Activated effector memory CD4-positive, alpha-beta T cell treated with Interleukin-2 at 50 U/mL for 16 hours (primary cell): ENCODE measurements at places on chromosomes 4 and X.

GRCh38 chrX:69546417-69546816 lies 42.3 kb downstream of the NALF2 start:
- no peak for DNase-seq

DNA sequence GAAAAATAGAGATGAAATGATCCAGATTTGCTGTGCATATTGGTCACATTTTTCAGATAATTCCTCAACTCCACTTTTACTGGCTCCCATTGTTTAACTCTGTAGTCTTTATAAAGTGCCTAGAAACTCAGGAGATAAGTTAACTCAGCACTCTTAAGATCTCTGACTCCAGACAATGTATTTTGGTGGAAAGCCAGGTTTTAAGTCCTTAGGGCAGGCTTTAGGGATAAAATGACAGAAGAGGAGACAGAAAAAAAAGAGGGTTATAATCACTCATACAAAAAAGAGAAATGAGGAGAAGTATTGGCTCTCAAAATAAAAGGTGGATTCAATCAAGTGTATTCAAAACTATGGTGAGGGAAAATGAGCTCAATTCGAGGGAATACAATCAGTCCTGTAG lies 674.8 kb upstream of the INTU start:
- DNase-seq, result no peak

DNA sequence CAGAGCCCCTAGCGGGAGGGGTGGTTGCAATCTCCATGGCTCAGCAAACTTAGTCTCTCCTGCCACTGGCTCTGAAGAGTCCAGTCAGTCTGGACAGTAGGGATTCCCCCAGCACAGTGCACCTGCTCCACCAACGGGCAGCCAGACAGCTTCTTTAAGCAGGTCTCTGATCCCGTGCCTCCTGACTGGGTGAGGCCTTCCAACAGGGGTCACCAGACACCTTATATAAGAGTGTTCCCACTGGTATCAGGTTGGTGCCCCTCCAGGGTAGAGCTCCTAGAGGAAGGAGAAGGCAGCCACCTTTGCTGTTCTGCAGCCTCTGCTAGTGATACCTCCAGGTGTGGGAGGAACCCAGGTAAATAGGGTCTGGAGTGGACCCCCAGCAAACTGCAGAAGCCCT lies 1393.4 kb downstream of the STIM2 start:
- no peak for DNase-seq

DNA sequence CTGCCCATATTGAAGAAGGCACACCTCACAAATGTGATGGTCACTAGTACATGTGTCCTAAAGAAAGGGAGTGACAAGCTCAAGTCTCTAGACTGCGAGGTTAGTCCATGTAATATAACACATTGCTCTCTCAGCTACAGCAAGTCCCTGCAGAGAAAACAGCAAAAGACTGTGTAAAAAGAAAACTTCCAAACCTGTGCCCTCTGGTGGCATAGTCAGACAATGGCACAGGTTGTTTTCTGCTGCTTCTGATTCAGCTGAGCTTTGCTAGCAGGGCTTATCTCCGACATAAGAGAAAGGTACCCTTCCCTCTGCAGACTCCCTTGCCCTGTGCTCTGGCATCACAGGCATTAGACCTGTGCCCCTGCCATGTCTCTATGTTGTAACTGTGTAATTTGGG lies 1.4 kb upstream of the SERPINA7 start:
- no peak for DNase-seq

DNA sequence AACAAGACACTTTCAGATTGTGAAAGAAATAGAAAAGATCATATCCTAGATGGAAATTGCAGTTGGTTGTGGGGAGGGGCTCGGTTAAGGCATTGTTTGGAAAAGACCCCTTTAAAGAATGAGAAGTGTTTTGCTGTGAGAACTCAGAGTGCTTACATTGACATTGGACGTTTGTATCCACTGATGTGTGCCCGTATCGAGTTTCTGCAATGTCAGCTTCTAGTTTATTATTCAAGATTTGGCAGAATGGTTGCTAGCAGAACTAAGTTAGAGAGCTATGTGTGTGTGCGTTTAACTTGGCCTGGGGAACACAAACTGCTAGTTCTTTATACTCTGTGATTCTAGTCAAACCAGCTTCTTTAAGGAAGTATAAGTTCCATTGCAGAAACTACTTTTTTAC lies 2702.5 kb downstream of the PCDH7 start:
- DNase-seq, result no peak

GRCh38 chrX:134443020-134443419 lies 16.9 kb upstream of the HPRT1 start:
- no peak for DNase-seq

DNA sequence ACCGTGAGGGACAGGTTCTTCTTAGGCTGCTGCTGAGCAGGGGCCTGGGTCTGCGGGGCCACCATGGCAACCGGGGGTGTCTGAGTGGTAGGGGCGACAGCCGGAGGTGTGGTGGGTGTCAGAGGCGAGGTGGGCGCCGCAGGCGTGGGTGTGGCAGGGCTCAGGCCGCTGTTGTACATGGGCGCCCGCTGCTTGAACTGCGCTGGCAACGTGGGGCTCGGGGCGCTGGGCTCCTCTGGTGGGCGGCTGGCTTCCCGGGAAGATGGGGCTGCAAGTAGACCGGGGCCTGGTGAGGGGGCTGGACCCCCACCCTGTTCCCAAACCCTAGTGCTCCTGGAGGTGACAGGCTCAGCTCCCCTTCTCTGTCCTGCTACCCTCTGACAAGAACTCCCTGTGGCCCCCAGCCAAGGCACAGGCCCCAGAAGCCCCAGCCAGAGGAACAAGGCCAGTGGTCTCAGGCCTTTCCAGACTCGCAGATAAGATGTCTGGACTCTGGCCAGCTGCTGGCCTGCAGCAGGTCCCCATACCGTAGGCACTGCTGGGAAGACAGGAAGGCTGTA lies 24.8 kb downstream of the NELFA start:
- no peak for DNase-seq

DNA sequence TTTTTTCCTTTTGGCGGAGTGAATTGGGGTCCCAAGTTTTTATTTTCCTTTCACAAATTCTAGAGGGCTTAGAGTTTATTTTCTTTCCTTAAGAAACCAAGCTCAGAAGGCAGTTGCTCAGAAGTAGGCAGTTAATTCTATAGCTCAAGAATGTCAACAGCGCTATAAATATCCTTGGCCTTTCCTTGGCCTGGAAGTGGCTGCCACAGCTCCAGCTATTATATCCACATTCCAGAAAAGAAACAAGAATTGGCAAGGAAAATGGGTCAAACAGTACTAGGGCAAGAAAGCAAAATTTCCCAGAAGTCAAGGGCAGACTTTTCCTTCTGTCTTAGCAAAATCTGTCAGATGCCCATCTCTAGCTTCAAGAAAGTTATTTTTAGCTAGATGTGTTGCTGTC lies 31.0 kb downstream of the SLC10A6 start:
- DNase-seq, result no peak

GRCh38 chr4:127355743-127356142 lies 277.0 kb upstream of the INTU start:
- DNase-seq, result no peak

DNA sequence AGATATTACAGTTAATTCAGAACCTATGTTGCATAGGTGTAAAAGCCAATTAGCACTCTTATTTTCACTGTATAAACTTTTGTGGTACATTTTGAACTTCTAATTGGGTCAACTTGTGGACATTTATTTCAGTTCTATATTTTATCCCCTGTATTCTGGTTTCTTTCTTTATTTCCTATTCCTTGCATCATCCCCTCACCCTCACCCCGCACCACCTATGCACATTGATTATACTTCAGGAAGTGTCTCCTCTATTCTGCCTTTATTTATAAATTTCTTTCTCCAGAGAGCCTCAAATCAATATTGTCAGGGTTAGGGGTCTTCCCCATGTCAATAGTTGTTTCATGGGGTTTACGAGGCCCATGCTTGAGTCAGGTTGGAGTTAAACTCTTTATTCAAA lies 83.1 kb downstream of the TEX13C start:
- DNase-seq, result no peak

DNA sequence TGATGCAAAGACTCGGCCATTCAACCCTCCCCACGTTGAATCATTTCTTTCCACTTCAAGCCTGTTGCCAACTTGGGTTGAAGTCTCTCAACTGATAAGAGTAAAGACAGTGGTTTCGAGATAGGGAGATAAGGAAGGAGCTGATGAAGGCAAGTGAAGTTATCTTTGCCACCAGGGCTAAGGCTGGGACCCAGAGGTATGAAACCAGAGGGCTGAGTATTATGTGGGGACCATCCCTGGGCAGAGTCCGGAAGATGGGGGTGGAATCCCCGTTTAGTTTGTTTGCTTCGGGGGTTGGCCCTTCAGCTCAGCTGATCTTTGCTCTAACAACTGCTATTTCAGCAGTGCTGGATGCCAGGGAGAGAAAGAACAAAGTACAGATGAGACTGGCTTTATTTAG lies 2.3 kb upstream of the XPNPEP2 start:
- no peak for DNase-seq

GRCh38 chr4:129971419-129971818 lies 875.5 kb downstream of the C4orf33 start:
- no peak for DNase-seq

DNA sequence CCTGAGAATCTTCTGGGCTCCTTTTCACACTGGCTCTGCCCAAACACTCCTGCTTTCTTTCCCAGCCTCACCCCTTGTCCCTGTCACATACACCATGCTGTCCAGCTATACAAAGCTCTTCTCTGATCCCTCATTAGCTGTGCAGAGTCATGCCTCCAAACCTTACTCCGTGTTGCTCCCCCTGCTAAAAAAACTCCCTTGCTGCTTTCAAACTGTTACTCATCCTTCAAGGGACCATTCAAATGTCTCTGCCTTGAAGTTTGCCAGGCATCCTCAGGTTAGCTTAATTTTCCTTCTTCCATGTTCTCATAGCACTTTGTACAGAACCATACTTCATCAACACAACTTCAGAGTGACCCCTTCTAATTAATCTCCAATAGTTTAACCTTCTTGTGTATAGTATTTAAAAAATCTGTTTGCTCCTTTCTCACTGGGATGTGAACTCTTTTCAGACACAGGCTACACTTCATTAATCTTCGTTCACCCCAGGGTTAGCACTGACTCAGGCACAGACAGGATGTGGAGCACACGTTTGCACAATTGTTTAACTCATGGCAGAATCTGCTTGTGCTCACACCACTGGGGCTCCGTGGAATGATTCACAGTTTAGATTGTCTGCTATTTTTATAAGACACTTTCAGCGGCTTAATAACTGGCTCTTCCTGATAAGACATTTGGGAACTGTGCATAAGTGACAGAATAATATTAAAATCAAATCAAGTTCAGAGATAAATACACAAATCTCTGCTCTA lies 21.4 kb upstream of the SEL1L3 start:
- no peak for DNase-seq

- no peak for DNase-seq
These were observed 223.8 kb upstream of the TAPT1 start for GRCh38 chr4:16450031-16450430.

DNA sequence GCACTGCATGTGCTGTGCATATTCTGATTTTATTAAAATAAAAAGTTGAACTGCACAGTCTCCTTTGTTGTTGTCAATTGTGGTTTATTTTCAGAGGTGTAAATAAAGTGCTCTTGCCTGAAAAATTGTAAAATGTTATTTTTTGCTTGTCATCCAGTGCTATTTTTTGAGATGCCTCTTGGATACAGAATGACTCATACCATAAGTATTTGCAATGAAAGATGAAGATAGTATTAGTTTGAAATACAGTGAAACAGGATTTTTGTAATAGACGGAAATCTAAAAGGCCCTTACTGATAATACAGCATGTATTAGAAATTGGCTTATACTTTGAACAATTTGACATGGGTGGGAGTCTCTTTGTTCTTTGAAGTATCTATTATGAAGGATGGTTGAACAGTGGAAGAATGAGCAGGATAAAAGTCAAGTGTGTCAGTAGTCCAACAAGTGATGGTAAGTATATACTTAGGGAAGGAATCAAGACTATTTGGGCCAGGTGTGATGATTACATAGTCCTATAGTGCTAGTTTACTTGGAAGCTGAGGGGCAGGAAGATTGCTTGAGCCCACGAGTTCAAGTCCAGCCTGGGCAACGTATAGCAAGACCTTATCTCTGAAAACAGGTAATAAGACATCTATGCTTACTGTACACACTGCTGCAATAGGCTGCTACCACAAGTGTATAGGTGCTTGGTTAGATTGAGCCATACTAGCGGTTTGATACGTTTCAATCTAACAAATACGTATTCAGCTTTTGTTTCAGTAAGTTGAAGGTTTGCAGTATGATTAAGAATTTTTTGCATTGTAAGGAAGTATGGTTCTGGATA lies 16.4 kb downstream of the DDX3X start:
- DNase-seq, result no peak

- DNase-seq, result peak; percentile 23
These were observed 141.1 kb downstream of the MAML3 start for GRCh38 chr4:140012688-140013486.

GRCh38 chr4:147768113-147768512 lies 36.2 kb downstream of the ARHGAP10 start:
- no peak for DNase-seq

DNA sequence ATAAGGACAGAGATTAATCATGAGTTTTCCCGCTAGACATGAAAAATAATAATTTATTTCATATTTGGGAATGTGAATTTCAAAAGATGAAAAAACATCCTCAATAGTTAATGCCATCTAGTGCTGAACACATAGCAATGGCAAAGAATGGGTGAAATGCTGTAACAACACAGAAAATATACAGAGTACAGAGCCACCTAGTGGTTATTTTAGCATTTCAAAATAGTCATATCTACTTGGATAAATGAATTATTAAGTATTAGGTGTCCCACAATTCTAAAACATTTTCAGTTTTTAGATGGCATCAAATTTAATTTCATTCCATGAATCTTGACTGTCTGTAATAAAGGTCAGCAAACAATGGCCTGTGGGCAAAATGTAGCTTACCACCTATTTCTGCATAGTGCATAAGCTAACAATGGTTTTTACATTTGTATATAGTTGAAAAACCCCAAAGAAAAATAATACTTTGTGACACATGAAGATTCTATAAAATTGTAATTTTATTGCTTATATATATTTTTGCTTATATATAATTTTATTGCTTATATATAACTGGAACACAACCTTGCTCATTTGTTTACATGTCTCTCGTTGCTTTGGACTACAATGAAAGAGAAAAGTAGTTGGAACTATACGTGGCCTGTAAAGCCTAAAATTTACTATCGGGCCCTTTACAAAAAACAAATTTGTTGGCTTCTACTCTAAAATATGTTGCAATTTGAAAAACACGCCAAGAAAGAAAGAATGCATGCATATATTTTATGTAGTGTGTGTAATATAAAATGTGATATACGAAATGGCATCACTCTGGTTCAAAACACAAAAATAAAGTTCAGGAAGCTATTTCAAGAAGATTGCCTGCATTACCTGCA lies 99.1 kb upstream of the FAM47C start:
- no peak for DNase-seq
